Amniotic stem cell (primary cell): ENCODE measurements at places on chromosomes 1 and 21.
A peak's percentile ranks its signal among the peaks of the same experiment; 100 is the strongest.

GRCh38 chr1:178940068-178940765 lies 69.3 kb upstream of the ANGPTL1 start:
- no peak for DNase-seq

- no peak for DNase-seq
These were observed 23.9 kb downstream of the RAB3B start for GRCh38 chr1:51966559-51966958.

DNA sequence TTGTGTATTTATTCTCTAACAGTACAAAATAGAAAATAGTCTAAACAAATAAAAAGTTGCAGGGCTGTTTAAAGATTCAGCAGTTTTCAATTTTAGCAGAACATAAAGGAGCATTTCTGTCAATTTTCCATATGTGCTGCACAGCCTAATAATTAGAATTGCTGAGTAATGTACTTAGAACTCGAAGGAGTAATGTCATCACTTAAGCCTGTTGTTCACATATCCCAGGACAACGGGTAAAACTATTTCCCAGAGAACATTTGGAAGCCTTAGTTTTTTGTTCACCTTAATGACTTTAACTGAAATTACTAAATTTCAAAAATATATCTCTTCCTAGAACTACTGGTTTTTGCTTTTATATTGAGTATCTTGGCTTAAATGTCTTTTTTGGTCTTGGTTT lies 81.6 kb downstream of the ZP4 start:
- DNase-seq: no peak

DNA sequence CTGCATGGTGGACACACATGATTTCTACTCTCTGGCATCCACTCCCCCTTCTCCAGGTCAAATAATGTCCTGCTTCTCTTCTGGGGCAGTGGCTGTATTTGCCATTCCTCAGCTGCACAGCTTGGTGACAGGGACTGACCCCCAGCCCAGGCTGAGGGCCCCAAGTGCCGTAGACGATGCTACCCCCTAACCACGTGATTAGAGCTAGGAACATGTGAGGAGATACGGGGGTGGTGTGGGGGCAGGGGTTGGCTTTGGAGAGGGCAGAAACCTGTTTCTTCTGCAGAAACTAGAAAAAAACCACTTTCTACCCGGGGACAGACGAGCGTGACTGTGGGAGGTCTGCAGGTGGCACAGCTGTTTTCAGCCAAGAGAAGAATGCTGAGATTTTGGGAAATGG lies 192.4 kb downstream of the SIPA1L2 start:
- DNase-seq: no peak

DNA sequence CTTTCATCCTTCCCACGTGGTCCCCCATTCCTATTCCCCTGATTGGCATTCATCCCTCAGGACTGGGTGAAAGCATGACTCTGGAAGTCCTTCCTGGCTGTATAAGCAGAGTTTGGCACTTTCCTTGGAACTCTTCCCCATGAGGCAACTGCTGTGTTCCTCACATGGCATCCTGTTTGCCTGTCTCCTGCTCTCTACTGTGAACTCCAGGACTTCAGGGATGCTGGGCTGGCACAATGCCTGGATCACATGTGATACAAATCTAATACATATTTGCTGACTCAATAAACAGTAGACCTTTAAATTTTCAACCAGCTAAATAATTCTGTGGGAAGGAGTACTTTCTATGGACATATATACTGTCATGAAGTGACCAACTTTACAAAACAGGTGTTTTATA lies 46.8 kb upstream of the EDEM3 start:
- DNase-seq: no peak

GRCh38 chr1:197967066-197967465 lies 49.9 kb downstream of the LHX9 start:
- DNase-seq: no peak

DNA sequence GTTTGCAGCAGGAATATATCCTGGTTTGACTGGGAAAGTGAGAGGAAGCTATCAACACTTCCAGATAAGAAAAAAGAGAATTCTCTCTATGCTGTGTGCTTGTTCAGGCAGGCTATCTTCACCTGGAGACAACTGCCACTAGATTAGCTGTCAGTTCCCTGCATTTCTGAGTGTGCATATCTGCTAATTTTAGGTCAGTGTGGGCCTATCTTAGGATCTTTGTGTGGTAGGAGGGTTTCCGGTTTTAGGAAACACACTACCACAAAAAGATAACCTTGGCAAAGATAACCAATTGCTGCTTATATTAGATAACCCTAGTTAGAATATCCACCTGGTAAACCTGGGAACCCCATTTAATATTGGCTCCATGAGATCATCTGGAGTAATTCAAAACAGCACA lies 22.5 kb upstream of the GBP5 start:
- no peak for DNase-seq

DNA sequence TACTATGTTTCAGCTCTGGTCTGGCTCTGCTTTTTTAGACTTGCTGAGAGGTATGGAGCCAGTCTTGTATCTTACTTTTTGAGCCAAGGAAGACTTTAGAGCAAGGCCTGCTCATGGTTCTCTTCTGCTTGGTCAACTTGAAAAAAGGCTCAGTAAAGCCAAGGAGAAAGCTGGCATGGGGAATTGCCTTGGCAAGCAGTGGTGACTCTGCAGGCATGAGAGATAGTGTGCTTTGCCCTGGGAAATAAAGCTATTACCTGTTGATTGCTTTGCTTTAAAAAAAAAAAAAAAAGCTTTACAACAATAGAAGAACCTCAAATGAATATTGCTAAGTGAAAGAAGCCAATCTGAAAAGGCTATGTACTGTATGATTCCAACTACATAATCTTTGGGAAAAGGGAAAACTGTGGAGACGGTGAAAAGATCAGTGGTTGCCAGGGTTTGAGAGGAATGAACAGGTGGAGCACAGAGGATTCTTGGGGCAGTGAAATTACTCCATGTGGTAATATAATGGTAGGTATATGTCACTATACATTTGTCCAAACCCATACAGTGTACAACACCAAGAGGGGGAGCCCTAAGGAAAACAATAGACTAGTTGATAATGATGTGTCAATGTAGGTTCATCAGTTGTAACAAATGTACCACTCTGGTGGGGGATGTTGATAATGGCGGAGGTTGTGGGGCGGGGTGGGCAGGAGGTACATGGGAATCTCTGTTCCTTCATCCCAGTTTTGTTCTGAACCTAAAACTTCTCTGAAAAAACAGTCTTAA lies 87.6 kb downstream of the HMCN1 start:
- no peak for DNase-seq

GRCh38 chr1:183470961-183471742 lies 1.1 kb upstream of the SMG7 start:
- DNase-seq: peak; percentile 55

- DNase-seq: no peak
These were observed 84.8 kb downstream of the CD58 start for GRCh38 chr1:116485976-116486375.

GRCh38 chr1:93811326-93812065 lies 67.5 kb downstream of the DNTTIP2 start:
- no peak for DNase-seq

DNA sequence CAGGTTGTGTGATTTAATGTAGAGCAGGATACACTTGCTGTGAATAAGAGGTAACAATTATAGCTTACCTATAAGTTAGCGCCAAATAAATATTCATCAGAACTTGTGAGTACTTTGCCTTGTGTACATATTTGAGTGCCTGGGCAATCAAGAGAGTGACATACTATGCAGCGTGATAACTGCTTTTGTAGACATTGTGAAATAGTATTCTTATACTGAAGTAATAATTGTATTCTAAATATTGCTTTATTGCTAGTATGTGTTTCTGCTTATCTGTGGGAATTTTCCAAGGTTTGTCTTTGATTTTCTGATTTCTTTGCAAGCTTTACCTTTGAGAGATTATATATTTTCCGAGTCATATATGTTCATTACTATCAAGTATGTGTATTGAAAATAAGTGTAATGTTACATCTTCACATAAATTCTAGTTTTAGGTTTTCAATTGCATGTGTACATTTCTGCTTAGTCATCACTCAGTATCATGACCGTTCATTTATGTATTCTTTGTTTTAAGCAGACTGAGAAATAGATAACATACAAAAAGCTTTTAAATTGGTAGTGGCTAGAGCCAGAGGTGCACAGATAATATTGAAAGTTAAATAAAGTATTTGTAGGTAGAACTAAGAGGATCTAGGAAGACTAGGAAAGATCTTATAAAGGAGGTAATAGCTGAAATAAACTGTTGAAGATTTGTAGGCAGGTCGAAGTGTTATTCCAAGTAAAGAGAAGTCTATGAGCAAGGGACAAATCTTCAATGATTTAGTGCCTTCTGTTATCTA lies 19.5 kb downstream of the USP25 start:
- no peak for DNase-seq
